ENCODE measurements at places on chromosomes 13 and 19.

DNA sequence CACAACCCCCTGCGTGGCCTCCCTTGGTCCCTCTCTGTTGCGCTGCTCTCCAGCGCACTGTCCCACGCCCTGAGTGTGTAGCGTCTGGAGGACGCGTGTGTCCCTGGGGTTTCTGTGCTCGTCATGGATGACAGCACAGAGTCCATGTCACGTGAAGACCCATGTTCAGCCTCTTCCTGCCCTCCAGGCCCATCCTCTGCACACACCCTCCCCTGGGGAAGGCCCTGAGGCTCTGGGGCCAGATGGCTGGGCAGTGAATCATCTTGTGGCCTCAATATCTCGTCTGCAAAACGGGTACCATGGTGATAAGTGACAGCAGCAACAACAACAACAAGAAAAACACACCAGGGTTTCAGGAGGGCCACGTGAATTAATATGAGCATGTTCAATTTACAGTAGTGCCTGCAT lies 71.5 kb upstream of the ARHGEF7 start:
- DNase-seq, result no peak

GRCh38 chr13:70792121-70792520 lies 683.9 kb upstream of the KLHL1 start:
- no peak for DNase-seq

- DNase-seq, result no peak
These were observed 63.2 kb upstream of the RGCC start for GRCh38 chr13:41394166-41394565.

GRCh38 chr19:33449799-33450198 lies 71.8 kb downstream of the PEPD start:
- no peak for DNase-seq
